Head of caudate nucleus (tissue), 42 donors: ENCODE measurements at places on chromosomes 7 and 10.

- no peak for DNase-seq
Measured at GRCh38 chr10:65846949-65847348, 1078.9 kb upstream of the LRRTM3 start.

GRCh38 chr10:131900350-131901152, at the start of gene PPP2R2D:
Gene PPP2R2D, plus strand, starts transcription at chr10:131901008. Its CDS starts 141 bp downstream, at chr10:131901149.
- peak; percentile 95 for DNase-seq

DNA sequence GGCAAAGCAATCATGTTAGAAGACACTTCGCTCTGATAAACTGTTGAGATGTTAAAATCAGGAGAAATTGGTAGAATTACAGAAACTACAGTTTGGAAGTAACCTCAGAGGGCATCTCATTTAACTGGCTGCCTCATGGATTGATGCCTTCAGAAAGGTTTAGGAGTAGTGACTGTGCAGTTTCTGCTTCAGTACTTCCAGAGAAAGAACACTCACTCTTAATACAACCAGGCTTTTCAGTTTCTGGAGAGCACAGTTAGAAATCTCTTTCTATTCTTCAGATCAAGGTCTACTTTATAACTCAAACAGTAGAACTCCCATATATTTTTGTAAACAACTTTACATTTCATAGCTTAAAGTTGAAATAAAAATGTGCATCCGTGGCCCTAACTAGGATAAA, 1358.9 kb upstream of the LRRTM3 start:
- DNase-seq = no peak

GRCh38 chr7:124188576-124188975, 155.7 kb upstream of the TMEM229A start:
- no peak for DNase-seq

DNA sequence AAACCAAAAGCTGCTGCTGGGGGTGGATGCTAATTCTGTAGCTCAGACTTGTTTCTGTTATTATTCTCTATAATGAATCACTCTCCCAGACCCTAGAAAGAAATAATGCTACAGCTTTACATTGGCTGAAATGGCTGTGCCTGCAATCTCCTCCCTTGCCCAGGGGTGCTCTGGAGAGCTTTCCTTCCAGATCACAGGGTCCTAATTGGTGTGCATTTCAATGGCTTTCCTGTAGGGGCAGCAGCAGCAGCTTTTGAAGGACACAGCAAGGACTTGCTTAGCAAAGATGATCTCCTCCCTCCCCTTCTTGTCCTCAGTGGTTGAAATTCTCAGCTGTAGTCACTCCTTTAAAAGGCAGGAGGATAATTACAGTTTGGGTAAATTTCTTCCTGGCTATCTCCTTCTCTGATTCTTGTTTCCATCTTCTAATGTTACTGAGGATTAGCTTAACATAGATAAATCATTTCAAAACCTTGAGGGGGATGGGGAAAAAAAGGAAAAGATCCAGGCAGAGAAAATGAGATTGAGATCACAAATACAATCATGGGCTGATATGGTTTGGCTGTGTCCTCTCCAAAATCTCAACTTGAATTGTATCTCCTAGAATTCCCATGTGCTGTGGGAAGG, 120.2 kb upstream of the CTTNBP2 start:
- peak; percentile 5 for DNase-seq

- DNase-seq = no peak
Measured at GRCh38 chr7:43756368-43757072, 2.0 kb upstream of the BLVRA start.
